Testis (tissue), 5 donors: ENCODE measurements at places on chromosomes 11 and 22. TPM values are rescaled to one million over a fixed set of nuclear protein-coding genes. Genes with fewer than 3 reads are reported as not detected.

GRCh38 chr11:932435-932834 lies 6.8 kb downstream of the AP2A2 start:
- peak overlapping the region; percentile 63 for H3K27ac ChIP-seq
- no peak overlapping the region for H3K4me3 ChIP-seq
- no peak for DNase-seq
- H3K27me3 ChIP-seq = no peaks in the 10 kb centered on the region
- no peaks in the 10 kb centered on the region for H3K36me3 ChIP-seq

DNA sequence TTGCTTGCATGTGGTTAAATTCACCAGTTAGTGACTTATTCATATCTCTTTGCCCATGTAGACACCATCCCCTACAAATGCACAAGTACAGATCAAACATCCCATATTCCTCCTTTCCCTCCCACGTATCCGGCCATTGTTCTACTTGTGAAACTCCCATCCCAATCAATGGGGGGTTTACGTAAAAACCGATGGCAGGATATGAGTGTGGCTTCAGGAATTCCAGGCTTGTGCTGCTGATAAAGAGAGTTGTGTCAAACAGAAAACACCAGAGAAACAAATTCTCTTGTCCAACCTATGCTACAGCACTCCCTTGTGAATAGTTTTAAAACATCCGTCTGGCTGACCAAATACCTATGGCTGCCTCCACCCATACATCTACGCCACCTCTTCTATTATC lies 15.5 kb downstream of the FLI1 start:
- no peaks in the 10 kb centered on the region for H3K27me3 ChIP-seq
- no peak overlapping the region for H3K4me3 ChIP-seq
- no peak overlapping the region for H3K27ac ChIP-seq
- no peaks in the 10 kb centered on the region for H3K36me3 ChIP-seq

GRCh38 chr11:39220501-39221230 lies 2238.8 kb downstream of the LRRC4C start:
- no peak overlapping the region for H3K4me3 ChIP-seq
- DNase-seq = no peak
- no peaks in the 10 kb centered on the region for H3K4me1 ChIP-seq
- no peaks in the 10 kb centered on the region for H3K36me3 ChIP-seq

DNA sequence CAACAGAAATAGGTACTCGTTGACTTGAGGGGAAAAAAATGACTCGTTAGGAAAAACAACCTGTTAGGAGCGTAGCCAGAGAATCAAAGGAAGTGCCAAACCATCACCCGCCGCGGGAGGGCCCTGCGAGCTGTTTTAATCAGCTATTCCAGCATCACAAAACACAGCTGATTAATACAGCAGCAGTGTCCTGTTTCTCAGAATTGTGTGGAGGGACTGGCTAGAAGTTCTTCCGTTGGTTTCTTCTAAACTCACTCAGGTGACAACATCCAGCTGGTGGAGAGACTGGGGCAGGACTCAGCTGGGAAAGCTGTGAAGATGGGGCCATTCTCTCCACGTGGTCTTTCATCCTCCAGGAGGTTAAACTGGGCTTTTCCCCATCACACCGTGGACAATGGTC lies 28.0 kb downstream of the HSPA8 start:
- H3K27me3 ChIP-seq = no peaks in the 10 kb centered on the region
- H3K27ac ChIP-seq = no peak overlapping the region
- H3K36me3 ChIP-seq = no peaks in the 10 kb centered on the region
- DNase-seq = no peak

- no peak overlapping the region for H3K27ac ChIP-seq
- H3K4me3 ChIP-seq = no peak overlapping the region
- H3K36me3 ChIP-seq = no peaks in the 10 kb centered on the region
- no peaks in the 10 kb centered on the region for H3K27me3 ChIP-seq
These were observed 2.5 kb upstream of the SORL1 start for GRCh38 chr11:121449626-121450025.

DNA sequence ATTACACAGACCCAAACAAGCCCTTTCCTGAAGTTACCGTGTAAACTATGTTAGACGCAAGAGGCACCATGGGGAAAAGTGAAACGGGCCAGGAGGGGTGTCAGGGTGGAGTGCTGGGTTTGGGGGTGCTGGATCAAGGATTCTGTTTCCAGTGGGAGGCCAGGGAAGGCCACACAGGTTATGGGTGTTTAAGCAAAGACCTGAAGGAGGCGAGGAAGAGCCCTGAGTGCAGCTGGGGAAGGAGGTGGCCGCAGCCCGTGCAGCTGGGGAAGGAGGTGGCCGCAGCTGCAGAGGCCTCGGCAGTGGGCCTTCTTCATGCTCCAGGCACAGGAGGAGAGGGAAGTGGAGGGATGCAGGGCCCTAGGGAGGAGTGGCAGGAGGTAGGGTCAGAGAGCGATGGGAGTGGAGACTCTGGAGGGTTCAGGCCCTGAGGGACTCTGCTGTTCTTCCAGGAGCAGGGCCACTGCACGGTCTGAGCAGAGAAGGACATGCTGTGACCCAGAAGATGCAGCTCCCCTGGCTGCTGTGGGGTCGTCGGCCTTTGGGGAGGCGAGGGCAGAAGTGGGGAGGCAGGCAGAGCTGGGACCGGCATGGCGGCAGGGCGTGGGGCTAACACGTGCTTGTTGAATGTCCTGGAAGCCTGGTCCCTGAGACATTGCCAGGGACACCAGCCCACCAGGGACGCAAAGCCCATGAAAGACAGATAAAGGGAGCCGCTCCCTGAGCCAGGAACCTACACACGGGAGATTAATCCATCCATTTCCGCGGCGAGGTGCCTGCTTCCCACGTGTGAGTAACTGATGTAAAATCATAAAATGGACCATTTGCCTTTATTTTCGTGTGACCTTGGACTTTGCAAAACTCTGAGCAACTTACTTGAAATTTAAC lies 1049.1 kb downstream of the BRD1 start:
- DNase-seq = no peak
- no peak overlapping the region for H3K4me3 ChIP-seq
- H3K27ac ChIP-seq = no peak overlapping the region
- no peaks in the 10 kb centered on the region for H3K4me1 ChIP-seq

- H3K27me3 ChIP-seq = no peaks in the 10 kb centered on the region
- DNase-seq = no peak
- H3K4me3 ChIP-seq = no peak overlapping the region
- H3K27ac ChIP-seq = no peak overlapping the region
- H3K4me1 ChIP-seq = no peaks in the 10 kb centered on the region
- H3K36me3 ChIP-seq = no peaks in the 10 kb centered on the region
These were observed 55.6 kb downstream of the SPECC1L start for GRCh38 chr22:24326266-24326665.

- no peak overlapping the region for H3K27ac ChIP-seq
- DNase-seq = no peak
- no peak overlapping the region for H3K4me3 ChIP-seq
- no peaks in the 10 kb centered on the region for H3K4me1 ChIP-seq
These were observed 106.1 kb downstream of the GGTLC2 start for GRCh38 chr22:22750335-22751042.

- peak; percentile 93 for DNase-seq
- no peak overlapping the region for H3K4me3 ChIP-seq
- H3K4me1 ChIP-seq = no peaks in the 10 kb centered on the region
- H3K27ac ChIP-seq = no peak overlapping the region
- H3K27me3 ChIP-seq = no peaks in the 10 kb centered on the region
These were observed 743.6 kb downstream of the ETS1 start for GRCh38 chr11:127843483-127844396.

DNA sequence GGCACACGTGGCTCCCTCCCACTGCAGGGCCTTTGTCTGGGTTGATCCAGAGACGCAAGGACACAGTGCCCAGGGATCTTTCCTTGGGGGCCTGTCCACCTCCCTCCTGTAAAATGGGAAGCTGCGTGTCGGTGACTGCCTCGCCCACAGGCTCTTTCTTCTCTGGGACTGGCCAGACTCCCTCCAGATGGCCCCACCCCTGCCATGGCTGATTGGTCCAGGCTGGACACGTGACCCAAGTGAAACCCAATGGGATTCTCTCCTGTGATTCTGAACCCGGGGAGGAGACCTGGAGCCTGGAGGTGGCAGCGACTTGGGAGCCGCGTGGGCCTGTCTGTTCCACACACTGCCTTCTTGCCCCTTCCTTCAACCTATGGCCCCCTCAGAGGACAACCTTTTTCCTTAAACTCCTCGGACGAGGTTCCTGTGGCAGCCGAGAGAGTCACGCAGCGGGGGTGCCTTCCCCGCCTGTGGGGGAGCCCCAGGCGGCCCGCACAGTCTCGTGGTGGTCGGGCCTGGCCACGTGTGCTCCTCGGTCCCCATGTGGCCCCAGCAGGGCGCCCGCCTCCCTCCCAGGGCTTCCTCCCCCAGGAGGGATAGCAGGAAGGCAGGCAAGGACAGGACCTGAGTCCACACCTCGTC lies 12.4 kb upstream of the MPPED1 start:
- peak; percentile 82 for DNase-seq
- no peaks in the 10 kb centered on the region for H3K4me1 ChIP-seq
- no peaks in the 10 kb centered on the region for H3K27me3 ChIP-seq
- H3K27ac ChIP-seq = no peak overlapping the region
- H3K4me3 ChIP-seq = peak overlapping the region; percentile 39

DNA sequence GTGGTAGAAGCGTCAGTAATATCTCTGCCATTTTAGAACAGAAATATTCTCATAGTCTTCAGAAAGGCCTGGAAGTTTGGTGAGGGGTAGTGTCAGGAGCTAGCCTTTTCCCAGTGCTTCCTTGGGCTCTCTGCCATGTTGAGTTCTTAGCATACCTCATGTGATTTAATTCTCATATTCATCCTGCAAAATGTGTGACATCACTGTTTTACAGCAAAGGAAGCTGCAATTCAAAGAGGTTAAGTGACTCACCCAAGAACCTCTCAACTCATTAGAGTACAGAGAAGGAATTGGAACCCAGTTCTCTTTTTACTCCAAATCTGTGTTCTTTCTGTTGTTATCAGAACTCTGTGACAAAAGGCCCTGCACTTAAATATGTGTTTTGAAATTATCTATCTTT lies 72.1 kb downstream of the RNF169 start:
- H3K4me3 ChIP-seq = no peak overlapping the region
- no peaks in the 10 kb centered on the region for H3K27me3 ChIP-seq
- peaks cover 20% of the 10 kb centered on the region for H3K4me1 ChIP-seq
- H3K36me3 ChIP-seq = no peaks in the 10 kb centered on the region
- DNase-seq = no peak
- H3K27ac ChIP-seq = no peak overlapping the region

DNA sequence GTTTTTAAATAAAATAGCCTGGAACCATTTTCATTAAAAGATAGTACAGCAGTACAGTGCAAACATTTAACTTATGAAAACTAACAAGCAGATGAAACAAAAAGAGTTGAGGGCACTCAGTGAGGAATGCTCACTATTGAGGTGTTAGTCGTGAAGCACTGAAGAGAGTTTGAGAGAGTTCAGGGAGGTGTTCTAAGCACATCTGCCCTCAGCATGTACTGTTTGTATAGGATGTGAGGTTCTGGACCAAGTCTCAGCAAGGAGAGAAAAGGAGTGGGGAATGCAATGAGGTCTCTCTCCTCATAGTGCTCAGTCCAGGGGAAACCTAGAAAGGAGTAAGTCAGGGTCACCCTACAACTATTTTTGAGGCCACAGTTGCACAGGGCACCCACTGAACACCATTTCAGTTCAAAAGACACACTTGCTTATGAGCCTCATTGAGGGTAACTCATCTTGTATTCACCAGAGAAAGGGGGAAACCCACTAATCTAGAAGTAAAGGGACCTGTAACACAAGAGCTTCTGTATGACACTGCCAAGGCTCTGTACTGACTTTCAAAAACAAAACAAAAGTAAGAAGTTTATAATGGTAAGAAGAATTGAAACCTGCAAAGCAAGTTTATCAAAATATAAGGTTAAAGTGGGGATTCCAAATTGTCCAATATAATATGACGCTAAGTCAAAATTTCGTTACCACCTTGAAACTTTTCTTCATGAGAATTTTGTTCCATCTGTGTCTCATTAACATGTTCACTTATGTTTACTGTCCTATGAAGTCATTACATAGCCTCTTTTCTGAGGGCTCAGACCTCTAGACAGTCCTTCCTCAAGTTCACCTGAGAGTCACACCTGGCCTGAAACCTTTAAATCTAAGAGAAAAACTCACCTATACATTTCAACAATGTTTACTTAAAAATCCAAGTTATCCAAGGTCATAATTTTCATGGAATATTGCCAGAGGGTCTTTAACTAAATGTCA lies 275.3 kb downstream of the ETS1 start:
- no peaks in the 10 kb centered on the region for H3K36me3 ChIP-seq
- H3K27me3 ChIP-seq = no peaks in the 10 kb centered on the region
- no peak overlapping the region for H3K27ac ChIP-seq

GRCh38 chr11:9745411-9746211 lies 81.7 kb downstream of the SWAP70 start:
- no peak for DNase-seq
- no peak overlapping the region for H3K4me3 ChIP-seq
- peaks cover 11% of the 10 kb centered on the region for H3K4me1 ChIP-seq
- no peaks in the 10 kb centered on the region for H3K27me3 ChIP-seq

- no peaks in the 10 kb centered on the region for H3K27me3 ChIP-seq
- no peak for DNase-seq
- no peak overlapping the region for H3K27ac ChIP-seq
These were observed 95.5 kb downstream of the SPATA19 start for GRCh38 chr11:133749841-133750240.

GRCh38 chr22:31520051-31520450 lies 23.7 kb downstream of the SFI1 start:
- no peak overlapping the region for H3K27ac ChIP-seq
- H3K4me1 ChIP-seq = no peaks in the 10 kb centered on the region
- no peaks in the 10 kb centered on the region for H3K36me3 ChIP-seq
- no peaks in the 10 kb centered on the region for H3K27me3 ChIP-seq
- no peak for DNase-seq

- peaks cover 9% of the 10 kb centered on the region for H3K4me1 ChIP-seq
- H3K27me3 ChIP-seq = peaks cover 3% of the 10 kb centered on the region
- H3K4me3 ChIP-seq = no peak overlapping the region
- H3K27ac ChIP-seq = no peak overlapping the region
- DNase-seq = peak; percentile 4
These were observed 3.0 kb downstream of the ASCL2 start for GRCh38 chr11:2267306-2267850.

- peak; percentile 45 for DNase-seq
- no peaks in the 10 kb centered on the region for H3K27me3 ChIP-seq
- H3K27ac ChIP-seq = peak overlapping the region; percentile 87
- H3K4me1 ChIP-seq = peaks cover 26% of the 10 kb centered on the region
These were observed 2.2 kb downstream of the TNNT3 start for GRCh38 chr11:1921574-1922141.

DNA sequence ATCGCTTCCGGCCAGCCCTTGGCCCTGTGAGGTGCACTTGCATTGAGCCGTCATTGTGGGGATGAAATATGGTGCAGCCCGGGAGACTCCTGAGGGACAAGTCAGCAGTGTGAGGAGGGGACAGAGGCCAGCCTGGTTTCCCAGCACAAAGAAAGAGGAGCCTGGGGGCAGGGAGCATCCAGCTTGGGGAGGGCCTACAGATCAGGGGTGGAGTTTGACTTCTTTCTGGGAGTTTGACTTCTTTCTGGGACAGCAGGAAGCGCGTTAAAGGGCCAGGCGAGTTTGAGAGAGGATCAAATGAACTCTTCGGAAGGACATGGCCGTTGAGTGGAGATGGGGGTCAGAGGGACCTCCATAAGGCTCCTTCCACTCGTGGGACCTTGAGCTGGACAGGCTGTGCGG lies 91.9 kb downstream of the LRRC32 start:
- peak overlapping the region; percentile 77 for H3K27ac ChIP-seq
- H3K36me3 ChIP-seq = no peaks in the 10 kb centered on the region
- peak; percentile 35 for DNase-seq
- no peak overlapping the region for H3K4me3 ChIP-seq
- peaks cover 4% of the 10 kb centered on the region for H3K4me1 ChIP-seq
- H3K27me3 ChIP-seq = no peaks in the 10 kb centered on the region

The GRIA4 gene
- 0.08 TPM for total RNA-seq

The CSF2RB gene
- total RNA-seq = 2.6 TPM

The PDXP gene
- 117 TPM for total RNA-seq

The TRIM34 gene
- 7.6 TPM for total RNA-seq

The MOGAT2 gene
- 0.31 TPM for total RNA-seq

The C11orf86 gene
- total RNA-seq = not detected

The CATSPERZ gene
- total RNA-seq = 278 TPM
